ENCODE measurements at places on chromosomes 13 and 19.

DNA sequence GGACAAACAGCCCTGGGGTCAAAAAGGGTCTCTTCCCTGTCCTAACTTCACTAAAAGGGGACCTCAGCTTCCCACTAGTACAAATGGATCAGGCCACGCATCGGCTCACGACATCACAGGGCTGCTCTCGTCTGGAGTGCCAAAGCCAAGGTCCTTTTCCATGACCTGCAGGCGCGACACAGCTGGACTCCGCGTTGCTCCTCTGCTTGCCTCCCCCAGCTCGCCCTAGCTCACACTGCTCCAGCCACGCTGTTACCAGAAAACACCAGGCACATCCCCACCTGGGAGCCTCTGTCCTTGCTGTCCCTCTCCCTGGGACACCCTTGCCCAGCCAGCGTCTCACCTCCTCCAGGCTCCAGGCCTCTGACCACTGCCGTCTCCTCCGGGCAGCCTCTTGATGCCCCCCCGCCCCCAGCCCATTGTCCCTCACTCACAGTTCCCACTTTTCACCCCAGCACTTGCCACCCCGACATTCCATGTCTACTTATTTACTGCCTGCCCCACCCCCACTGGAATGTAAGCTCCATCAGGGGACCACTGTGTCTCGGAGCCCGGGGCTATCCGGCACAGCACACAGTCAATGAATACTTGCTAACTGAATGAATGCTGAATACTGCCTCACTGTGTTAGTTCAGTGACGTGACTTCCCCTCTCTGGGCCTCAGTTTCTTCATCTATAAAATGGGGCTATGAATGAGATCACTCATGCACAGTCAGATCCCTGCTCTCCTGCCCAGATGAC is 20.7 kb downstream of the AKT2 start:
- peaks cover 13% of the 10 kb centered on the region for H3K36me3 ChIP-seq
- no peaks in the 10 kb centered on the region for H3K27me3 ChIP-seq

DNA sequence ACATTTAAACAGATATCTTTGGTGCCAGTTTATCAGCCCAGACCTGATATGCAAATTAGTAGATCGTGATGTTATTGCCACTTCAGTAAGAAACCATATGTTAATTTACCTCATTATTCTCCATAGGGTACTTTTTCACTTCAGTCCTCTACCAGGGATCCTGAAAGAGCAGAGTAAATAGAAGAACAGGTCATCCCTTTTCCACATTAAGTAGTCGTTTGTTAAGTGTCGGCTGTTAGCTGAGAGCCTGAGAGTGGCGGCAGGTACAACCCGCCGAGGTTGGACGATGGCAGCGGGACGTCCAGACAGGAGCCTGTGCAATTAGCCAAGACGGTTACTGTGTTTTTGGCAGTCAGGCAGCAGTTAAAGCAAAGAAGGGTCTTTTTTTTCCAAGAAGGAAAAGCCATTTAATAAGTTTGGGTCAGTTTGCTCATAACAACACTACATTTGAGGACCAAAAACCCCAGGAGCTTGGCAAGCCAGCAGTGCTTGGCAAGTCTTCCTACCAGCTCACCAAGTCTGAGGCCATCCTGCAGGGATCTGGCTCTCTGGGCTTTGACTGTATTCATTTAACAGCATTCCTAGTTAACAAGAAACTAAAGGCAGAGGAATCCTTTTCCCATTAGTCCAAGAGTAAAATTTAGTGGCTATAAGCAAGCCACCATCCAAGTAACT is 231.8 kb downstream of the SHISA2 start:
- DNase-seq = no peak
- H3K27ac ChIP-seq = no peak overlapping the region
- H3K36me3 ChIP-seq = no peaks in the 10 kb centered on the region
- no peaks in the 10 kb centered on the region for H3K27me3 ChIP-seq

- H3K27ac ChIP-seq = no peak overlapping the region
- H3K27me3 ChIP-seq = no peaks in the 10 kb centered on the region
- H3K4me1 ChIP-seq = no peaks in the 10 kb centered on the region
- H3K36me3 ChIP-seq = no peaks in the 10 kb centered on the region
Observed at GRCh38 chr19:30390356-30390988, 18.3 kb downstream of the ZNF536 start.

GRCh38 chr19:1468274-1468820 is 10.7 kb downstream of the C19orf25 start:
- H3K27me3 ChIP-seq = peaks cover 35% of the 10 kb centered on the region
- H3K4me3 ChIP-seq = peak overlapping the region; percentile 45
- no peaks in the 10 kb centered on the region for H3K36me3 ChIP-seq
- DNase-seq = no peak
- no peak overlapping the region for H3K27ac ChIP-seq
- peaks cover 57% of the 10 kb centered on the region for H3K4me1 ChIP-seq

GRCh38 chr13:112900226-112900600 is 68.8 kb upstream of the MCF2L start:
- no peaks in the 10 kb centered on the region for H3K27me3 ChIP-seq
- H3K4me3 ChIP-seq = no peak overlapping the region
- H3K27ac ChIP-seq = no peak overlapping the region
- H3K4me1 ChIP-seq = no peaks in the 10 kb centered on the region

DNA sequence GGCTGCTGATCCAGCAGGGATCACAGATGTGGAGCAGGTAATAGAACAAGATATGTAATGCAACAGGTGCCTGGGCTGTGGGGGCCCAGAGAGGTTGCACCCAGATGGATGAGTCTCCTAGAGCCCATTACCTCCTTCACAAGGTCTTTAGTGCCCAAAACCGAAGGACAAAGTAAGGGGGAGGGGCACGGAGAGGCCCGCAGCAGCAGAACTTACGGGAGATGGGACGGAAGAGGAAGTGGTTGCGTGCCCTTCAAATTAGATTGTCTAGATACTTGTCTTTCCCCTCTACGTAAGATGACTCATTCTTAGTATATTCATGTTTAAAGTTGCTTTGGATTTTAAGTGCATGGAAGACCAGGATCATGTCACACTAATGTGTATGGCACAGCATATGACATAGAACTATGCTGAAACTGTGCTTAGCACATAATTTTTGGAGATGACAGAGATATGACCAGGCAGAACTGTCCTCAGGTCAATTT is 5.7 kb upstream of the MRPS31 start:
- peak overlapping the region; percentile 57 for H3K4me3 ChIP-seq
- H3K27me3 ChIP-seq = no peaks in the 10 kb centered on the region
- no peaks in the 10 kb centered on the region for H3K36me3 ChIP-seq
- no peak for DNase-seq
- no peaks in the 10 kb centered on the region for H3K4me1 ChIP-seq
- H3K27ac ChIP-seq = no peak overlapping the region

DNA sequence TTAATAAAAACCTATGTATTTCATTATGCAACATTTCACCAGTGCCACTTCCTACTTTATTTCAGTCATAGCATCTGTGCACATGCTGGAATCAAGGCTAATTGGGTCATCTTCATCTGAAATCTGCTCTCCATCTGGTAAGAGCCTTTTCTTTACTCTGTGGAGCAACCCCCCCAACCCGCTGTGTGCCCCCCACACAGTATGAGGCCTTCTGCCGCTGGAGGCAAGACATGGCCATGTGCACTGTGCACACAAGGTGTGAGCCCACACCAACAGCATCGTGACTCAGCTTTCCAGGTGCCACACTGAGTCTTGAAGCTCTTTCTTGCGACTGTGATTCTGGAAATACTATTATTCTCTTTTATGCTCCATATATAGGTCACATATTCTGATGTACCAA is 471.0 kb downstream of the TBC1D4 start:
- H3K27ac ChIP-seq = no peak overlapping the region
- no peak for DNase-seq
- no peaks in the 10 kb centered on the region for H3K4me1 ChIP-seq
- H3K4me3 ChIP-seq = no peak overlapping the region
- H3K27me3 ChIP-seq = no peaks in the 10 kb centered on the region
- H3K36me3 ChIP-seq = no peaks in the 10 kb centered on the region

DNA sequence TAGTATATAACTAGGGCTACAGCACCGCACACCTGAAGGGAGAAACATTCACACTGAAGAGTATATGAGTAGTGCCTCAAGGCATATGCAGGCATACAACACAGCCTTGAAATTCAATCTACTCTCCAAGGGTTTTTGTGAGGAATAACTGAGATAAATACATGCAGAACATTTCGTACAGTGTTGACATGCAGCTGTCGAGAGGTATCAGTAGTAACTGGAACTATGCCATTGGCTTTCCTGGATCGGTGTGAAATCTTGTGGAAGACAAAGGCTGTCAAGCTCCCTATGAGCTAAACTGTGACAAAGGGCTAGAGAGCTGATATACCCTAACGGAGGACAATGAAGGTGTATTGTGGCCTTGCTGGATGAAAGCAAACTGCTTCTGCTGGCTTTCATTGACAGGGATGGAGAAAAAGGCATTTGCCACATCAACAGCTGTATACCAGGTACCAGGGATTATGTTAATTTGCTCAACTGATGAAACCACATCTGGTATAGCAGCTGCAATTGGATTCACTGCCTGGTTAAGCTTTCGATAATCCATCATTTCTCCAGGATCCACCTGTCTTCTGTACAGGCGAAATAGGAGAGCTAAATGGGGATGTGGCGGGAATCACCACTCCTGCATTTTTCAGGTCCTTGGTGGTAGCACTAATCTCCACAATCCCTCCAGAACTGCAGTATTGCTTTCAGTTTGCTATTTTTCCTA is 16.3 kb downstream of the MTRF1 start:
- no peaks in the 10 kb centered on the region for H3K4me1 ChIP-seq
- H3K27ac ChIP-seq = no peak overlapping the region
- H3K4me3 ChIP-seq = no peak overlapping the region
- DNase-seq = no peak

DNA sequence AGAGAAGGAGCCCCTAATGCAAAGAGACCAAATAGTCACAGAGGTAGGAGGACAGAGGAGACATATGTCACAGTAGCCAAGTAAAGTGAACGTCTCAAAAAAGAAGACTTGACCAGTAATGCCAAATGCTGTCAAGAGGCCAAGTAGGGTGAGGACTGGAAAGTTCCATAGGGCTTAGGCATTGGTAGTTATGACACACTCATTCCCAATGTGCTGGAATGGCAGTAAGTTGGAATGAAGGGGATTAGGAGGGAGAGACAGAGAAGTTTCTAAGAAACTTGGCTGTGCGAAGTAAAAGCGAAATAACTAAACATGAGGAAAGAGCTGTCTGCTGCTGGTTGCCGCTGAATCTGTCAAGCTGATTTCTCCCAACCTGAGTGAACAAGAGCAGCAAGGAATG is 14.9 kb upstream of the FRY start:
- no peaks in the 10 kb centered on the region for H3K27me3 ChIP-seq
- H3K36me3 ChIP-seq = no peaks in the 10 kb centered on the region
- H3K4me1 ChIP-seq = peaks cover 4% of the 10 kb centered on the region
- no peak overlapping the region for H3K4me3 ChIP-seq

DNA sequence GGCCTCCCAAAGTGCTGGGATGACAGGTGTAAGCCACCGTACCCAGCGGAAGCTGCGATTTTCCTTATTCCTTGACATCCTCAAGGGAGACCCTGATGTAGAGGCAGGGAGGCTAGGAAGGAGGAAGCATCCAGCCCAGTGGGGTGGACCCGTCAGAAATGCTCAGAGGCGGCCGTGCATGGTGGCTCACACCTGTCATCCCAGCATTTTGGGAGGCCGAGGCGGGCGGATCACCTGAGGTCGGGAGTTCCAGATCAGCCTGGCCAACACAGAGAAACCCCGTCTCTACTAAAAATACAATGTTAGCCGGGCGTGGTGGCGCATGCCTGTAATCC is 11.6 kb downstream of the GZMM start:
- no peak overlapping the region for H3K4me3 ChIP-seq
- H3K27ac ChIP-seq = no peak overlapping the region
- H3K36me3 ChIP-seq = no peaks in the 10 kb centered on the region
- no peak for DNase-seq
- H3K4me1 ChIP-seq = no peaks in the 10 kb centered on the region
- no peaks in the 10 kb centered on the region for H3K27me3 ChIP-seq

DNA sequence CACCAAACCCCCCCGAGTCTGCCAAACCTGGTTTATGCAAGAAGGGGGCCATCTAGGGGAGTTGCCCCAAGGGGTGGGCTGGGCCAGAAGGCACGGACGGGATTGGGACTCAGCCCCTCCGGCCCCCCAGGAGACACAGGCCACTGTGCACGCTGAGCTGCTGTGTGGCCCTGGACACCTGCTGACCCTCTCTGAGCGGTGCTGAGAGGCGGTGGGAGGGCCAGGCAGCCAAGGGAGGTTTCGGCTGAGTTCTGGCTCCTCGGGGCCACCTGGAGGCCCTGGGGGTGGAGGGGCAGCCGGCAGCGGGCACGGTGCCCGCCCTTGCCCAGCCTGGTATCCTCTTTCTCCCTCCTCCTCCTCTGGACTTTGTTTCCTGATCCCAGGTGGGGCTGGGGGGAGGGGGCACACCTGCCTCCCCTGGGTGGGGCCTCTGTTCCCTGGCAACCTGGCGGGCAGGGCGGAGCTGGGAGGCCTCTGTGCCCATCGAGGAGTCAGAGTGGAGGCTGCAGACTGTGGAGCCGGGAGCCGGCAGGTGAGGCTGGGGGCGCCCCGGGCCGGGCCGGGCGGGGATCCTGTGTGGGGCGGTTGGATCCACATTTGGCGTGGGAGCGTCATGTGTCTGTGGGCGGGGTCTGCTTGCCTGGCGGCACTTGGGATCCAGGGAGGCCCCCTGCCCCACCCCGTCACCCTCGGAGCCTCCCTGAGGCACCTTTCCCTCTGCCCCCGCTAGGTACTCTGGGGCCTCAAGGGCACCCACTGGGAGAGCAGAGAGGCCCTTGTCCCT is at the start of gene MISP:
Gene MISP (plus strand): TSS at position 473 of the 784 bp plus-strand sequence. CDS start 5,835 bp downstream, outside the sequence.
- DNase-seq = no peak
- no peak within 1 kb of the TSS for H3K27ac ChIP-seq
- no peaks in the 10 kb centered on the region for H3K27me3 ChIP-seq

- H3K27me3 ChIP-seq = no peaks in the 10 kb centered on the region
- no peaks in the 10 kb centered on the region for H3K4me1 ChIP-seq
- no peak overlapping the region for H3K27ac ChIP-seq
- no peak overlapping the region for H3K4me3 ChIP-seq
- H3K36me3 ChIP-seq = no peaks in the 10 kb centered on the region
- no peak for DNase-seq
Observed at GRCh38 chr13:65499256-65499655, 1730.9 kb downstream of the PCDH9 start.

DNA sequence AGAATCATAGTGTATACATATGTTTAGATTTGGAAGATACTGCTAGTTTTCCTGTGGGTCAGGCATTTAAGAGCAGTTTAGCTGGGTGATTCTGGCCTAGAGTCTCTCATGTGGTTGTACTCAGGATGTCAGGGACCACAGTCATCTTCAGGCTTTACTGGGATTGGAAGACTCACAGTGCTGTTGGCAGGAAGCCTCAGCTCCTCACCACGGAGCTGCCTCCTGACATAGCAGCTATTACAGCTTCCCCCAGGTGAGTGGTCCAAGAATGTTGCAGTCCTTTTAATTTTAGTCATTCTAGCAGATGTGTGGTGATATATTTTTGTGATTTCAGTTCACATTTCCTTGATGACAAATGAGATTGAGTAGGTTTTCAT is 16.9 kb upstream of the GPR18 start:
- DNase-seq = no peak
- no peaks in the 10 kb centered on the region for H3K4me1 ChIP-seq
- H3K36me3 ChIP-seq = no peaks in the 10 kb centered on the region
- H3K4me3 ChIP-seq = no peak overlapping the region
- H3K27me3 ChIP-seq = no peaks in the 10 kb centered on the region

GRCh38 chr13:63024458-63024857 is 1608.8 kb upstream of the PCDH20 start:
- H3K36me3 ChIP-seq = no peaks in the 10 kb centered on the region
- DNase-seq = no peak
- H3K27ac ChIP-seq = no peak overlapping the region
- no peaks in the 10 kb centered on the region for H3K27me3 ChIP-seq

- H3K36me3 ChIP-seq = no peaks in the 10 kb centered on the region
- H3K27ac ChIP-seq = no peak overlapping the region
- DNase-seq = no peak
- H3K4me3 ChIP-seq = no peak overlapping the region
- H3K4me1 ChIP-seq = no peaks in the 10 kb centered on the region
Observed at GRCh38 chr19:23790641-23791488, 32.2 kb upstream of the ZNF681 start.

Measured in thoracic aorta (tissue), 2 donors.